Hypothalamus (tissue), 51 donors: ENCODE measurements at places on chromosomes 7 and 10.
A peak's percentile ranks its signal among the peaks of the same experiment; 100 is the strongest.

- DNase-seq = no peak
Observed at GRCh38 chr7:156151078-156151477, 338.8 kb upstream of the SHH start.

- no peak for DNase-seq
Observed at GRCh38 chr7:31052841-31053601, 913 bp downstream of the ADCYAP1R1 start.

DNA sequence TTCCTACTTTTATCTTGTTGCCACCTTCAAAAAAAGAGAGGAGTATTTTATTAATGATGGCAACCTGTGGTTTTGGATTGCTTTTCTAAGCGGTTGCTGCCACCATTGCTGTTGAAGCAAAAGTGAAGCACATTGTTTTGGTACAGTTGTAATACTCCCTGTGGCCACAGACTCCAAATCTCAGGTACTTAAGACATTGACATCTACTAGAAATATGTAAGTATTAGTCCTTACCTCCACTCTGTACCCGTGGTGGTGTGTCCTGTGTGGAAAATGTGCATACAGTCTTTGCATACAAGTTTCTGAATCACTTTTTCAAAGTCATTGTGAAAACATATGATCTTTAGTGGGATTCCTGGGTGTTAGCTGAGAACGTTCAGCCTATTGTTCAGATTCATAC lies 85.7 kb downstream of the ANLN start:
- no peak for DNase-seq

- no peak for DNase-seq
Observed at GRCh38 chr7:151553356-151553755, 33.7 kb upstream of the RHEB start.

DNA sequence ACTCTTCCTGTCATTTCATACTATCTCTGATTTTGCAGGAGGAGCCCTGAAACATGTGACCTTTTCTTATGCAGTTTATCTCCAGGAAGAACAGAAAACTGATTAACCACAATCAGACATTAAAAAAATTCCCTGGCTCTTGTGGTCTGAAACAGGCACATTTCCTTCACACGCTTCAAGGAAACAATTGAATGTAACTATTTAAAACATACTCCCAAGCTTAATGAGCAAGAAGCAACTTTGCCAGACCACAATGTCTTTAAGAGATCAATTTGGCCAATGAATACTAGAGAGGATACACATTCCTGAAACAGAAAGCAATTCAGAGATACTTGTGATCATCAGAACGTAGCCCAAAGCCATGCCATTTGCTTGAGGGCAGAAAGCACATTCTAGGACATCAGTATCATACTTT lies 65.8 kb downstream of the PIP4K2A start:
- DNase-seq = no peak

DNA sequence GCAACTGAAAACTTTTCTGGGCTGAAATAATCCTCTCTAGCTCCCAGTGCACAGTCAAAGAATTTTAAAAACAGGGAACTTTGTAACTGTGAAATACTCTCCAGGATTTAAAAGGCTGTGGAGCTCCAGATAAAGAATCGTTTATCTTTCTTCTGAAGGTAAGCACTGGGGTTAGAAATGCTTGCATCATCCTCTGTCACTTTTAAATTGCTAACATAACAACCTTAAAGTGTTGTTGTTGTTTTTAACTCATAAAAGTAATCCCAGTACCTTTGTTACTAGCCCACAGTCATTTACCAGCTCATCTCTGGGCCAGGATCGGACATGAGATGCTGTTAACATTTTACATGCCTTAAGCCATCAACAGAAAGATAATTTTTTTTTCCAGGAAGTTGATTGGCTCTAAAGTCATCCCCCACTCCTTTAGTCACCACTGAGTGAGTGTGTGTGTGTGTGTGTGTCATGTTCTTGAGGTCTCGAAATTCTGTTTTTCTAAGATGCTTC lies at the start of gene SLC39A12:
Gene SLC39A12, plus strand, starts transcription at position 51 of the 504 bp plus-strand sequence. CDS start 1,359 bp downstream, outside the sequence.
- no peak for DNase-seq

DNA sequence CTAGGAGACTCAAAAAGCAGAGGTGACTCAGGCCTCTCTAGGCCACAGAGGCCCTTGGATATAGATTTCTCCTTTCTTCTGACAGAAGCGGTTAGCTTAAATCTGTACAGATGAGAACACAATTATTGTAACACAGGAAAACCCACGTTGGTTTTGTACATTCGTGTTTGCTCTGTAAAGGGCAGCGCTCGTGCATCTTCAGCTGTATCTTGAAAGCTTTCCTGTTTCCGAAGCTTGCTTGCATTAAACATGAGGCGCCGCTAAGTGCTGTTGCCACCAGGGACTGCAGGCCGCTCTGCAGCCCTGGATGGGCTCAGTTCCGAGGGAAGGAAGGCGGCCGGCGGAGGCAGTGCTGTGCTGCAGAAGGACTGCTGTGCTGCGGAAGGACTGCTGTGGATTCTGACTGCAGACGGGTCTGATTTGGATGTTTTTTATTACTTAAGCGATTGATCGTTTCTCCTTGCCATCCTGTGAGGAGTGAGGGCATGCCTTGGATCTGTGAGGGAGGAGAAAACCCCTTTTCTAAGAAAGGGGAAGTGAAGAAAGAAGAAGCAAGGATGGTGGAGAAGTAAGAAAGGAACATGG lies 53.3 kb downstream of the FHIP2A start:
- peak; percentile 33 for DNase-seq
